ENCODE measurements at places on chromosomes 3 and 15.

- no peak for DNase-seq
Measured at GRCh38 chr3:168889666-168890065, 773.8 kb downstream of the MECOM start.

- no peak for DNase-seq
Measured at GRCh38 chr3:154356009-154356408, 31.7 kb upstream of the DHX36 start.

DNA sequence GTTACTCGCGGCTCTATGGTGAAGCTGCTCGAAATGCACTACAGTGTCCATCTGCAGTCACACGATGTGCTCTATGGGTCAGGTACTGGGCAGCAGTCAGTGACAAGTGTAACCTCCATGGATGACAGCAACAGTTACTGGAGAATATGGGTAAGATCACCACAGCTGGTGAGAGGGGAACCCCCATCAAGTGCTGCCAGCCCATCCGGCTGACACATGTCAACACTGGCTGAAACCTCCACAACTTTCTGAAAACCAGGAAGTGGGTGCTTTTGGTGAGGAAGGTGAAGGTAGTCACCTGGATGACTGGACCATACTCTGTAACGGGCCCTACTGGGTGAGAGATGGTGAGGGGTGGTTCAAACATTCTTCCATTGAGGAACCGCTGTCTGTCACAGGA, 87.4 kb upstream of the C15orf39 start:
- DNase-seq: no peak

- DNase-seq: no peak
Measured at GRCh38 chr3:151740581-151740980, 6.9 kb downstream of the AADACL2 start.

GRCh38 chr3:11532931-11533391, 110.8 kb downstream of the VGLL4 start:
- DNase-seq: no peak

GRCh38 chr15:93384886-93385285, 295.9 kb upstream of the RGMA start:
- no peak for DNase-seq

- no peak for DNase-seq
Measured at GRCh38 chr3:29183346-29184087, 97.4 kb upstream of the RBMS3 start.

- peak; percentile 59 for DNase-seq
Measured at GRCh38 chr3:159854500-159855124, 134.0 kb upstream of the IL12A start.

DNA sequence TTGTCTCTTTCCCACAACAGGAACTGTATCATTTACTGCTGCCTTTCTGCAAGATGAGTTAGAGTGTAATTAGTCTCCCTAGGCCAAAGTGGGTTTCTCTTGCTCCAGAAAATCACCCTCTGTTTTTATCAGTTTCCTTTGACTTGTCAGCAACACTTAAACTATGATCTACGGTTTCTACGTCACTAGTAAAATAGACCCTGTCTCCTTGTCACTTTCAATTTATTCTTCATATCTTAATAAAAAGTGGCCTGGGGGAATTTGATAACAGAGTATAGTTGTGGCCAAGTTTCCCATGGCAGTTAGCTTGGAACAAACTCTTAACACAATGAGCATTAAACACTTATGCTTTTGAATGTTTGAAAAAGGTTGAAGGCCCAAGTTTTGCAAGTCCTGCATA, 79.6 kb downstream of the CGNL1 start:
- DNase-seq: no peak

DNA sequence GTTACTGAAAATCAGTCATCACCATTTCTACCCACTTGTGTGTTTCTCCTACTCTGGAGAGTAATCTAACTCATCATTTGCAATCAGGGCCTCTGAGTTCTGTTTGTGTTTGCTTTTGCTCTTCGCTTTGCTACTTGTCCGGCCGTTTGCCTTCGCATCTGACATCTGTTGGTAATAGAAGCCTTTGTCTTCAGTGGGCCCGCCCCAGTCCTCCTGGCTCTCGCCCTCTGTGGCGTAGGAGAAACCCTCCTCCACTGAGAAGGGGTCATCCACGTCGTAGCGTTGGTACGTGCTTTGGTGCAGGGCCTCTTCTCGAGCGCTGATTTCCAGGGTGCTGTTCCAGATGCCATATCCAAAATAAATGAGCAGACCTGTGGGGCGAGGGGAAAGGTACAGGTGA, 48.3 kb downstream of the CLDN11 start:
- DNase-seq: no peak

DNA sequence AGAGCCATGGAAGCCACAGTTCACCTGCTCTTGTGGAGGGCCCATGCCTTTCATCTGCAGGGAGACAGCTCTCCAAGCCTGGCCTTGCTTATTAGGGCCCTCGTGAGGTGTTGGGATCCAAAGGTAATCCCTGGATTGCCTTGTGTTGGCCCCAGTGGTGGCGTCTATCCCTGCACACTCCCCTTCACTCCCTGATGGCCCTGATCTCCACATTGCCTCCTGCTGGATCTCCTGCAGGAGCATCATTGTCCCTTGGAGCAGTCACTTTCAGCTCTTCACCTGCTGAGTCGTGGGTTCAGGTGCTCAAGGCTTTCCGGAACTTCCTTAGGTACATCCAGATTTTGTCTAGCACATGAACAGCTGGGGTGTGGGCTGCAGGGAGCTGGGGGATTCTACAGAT, 7.0 kb downstream of the PPCDC start:
- no peak for DNase-seq

DNA sequence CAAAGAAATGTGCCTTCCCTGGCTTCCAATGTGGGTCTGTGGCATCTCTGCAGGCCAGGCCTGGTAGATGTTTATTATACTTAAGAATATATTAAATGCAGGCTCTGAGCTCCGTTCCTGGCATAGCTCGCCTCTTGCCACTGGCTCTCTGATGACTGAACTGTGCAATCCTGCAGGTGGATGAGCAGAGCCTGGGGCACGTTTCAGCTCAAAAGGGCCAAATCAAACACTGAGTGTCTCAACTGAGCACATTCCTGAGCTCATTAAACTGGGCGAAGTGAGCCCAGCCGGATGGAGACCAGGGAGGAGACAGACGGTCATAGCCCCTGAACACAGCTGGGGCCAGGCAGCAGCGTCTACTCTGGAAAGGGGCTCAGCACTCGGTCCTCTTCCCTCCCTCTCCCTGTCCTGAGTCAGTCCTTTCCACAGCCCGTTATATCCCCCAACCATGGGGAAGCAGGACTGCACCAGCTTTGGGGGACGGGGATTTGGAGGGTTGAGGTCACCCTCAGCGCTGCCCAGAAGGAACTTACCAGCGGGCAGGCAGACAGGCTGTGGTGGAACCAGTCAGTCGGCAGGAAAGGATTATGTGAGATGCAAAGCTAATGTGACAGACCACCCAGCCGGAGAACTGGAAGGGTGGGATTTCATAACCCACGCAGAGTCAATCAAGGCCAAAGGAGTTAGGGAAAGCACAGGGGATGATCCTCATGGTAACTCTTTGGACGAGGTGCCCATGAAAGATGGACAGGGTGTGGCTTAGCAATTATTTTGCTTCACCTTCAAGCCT, 77.4 kb upstream of the ANKRD34C start:
- DNase-seq: no peak

DNA sequence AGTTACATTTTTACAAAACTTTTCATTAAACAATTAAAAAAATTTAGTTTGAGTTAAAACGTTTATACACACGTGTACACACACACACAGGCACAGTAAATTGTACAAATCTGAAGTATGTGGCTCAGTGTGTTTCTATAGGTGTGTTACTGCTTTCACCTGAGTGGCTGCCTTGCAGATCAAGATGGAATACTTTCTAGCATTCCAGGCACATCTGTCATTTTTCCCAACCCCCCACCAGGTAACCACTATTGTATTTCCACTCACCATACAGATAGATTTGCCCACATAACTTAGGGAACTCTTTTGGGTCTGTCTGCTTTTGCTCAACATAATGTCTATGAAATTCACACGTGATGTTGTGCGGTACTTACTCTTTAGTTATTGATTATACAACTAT, 141.1 kb downstream of the PTPRG start:
- DNase-seq: no peak

DNA sequence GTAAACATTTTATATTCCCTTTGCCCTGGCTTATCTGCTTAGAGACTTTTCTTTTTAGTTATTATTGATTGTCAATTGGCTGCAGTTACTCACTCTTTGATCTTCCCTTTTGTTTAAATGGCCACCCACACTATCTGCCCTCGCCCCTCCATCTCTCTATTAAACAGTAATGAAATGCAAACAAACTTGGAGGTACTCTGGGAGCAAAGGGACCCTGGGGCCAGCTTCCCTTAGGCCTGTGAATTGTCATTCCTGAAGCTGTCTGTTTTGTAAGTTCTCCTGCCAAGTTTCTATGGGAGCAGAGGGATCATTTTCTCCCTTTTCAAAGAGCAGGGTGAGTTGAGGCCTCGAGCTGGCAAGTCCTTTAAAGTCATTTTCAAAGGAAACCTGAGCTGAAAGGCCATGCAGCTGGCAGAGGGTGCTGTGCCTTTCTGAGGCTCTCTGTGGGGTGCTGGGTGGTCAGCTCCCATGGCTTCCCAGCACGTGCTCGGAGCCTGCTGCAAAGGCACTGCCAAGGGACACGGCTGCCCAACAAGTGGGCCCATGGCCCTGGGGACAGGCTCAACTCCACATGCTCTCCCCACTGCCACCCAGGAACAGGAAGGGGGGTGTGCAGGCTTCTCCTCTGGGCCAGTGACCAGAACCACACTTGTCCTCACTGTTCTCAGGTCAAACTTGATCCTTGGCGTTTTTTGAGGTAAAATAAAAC, 17.4 kb upstream of the RTP2 start:
- no peak for DNase-seq

DNA sequence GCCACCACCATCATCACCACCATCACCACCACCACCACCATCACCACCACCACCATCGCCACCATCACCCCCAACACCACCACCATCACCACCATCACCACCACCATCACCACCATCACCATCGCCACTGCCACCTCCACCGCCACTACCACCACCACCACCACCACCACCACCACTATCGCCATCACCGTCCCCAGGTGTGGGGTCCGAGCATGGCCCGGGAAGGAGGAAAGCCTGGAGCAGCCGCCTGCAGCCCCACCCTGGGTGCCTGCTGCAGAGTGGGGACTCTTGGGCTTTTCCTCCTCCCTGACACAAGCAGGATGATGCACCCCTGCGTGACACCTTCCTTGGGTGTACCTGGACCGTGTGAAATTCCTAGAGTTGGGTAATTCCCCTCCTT, 43.9 kb downstream of the MUC4 start:
- no peak for DNase-seq

DNA sequence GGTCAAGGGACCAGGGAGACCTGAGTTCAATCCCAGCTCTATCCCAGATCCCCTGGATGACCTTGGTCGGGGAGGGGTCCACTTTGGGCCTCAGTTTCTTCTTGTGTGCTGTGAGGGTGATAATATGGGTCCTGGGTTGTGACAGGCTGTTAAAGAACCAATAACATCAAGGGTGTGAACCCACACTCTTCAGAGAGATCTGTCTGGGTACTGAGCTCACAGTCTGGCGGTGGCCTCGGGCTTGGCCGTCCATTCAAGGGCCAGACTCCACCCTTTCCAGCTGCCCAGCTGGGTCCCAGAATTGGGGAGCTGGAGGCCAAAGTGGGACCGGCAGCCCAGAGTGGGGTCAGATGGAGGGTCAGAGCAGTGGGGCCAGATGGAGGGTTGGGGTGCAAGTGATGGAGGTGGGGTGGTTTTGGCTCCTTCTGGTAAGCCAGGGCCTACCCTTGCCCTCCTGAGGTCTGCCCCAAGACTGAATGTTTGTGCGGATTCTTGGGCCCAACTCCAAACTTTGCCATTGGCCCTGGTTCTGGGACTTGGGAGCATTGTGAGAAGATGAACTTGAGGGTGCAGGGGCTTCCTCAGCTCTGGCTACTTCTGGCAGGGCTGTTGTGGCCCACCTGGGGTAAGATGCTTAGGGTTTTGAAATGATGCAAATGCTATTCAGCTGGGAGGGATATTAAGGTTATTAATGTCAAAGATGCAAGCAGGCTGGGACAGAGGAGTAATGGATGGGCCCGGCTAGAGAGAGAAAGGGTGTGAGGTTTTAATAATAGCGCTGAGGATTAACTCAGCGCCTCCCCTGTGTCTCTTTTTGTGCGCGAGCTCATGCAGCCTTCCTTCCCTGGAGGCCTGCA, 1.5 kb downstream of the CORO2B start:
- no peak for DNase-seq

DNA sequence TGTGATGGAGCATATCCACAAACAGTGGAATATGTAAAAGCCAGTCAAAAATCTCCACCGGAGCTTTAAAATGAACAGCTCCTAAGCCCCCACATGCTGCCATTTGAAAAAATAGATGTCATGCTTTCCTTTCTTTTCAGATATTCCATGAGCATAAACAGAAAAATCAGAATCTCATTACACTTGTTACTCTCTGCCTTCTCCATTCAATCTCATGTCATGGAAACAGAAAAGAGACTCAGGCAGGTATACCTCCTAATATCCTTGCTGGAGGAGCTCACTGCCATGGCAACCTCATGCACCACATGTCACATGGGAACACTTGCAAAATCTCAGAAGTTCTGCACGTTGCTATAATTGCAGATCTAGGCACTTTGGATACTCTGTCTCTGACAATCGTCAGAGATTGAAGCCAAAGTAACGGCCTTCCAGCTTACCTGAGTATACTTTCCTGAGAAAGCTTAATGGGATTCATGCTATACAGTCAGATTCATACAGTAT, 317.0 kb upstream of the ADAMTS9 start:
- DNase-seq: no peak

DNA sequence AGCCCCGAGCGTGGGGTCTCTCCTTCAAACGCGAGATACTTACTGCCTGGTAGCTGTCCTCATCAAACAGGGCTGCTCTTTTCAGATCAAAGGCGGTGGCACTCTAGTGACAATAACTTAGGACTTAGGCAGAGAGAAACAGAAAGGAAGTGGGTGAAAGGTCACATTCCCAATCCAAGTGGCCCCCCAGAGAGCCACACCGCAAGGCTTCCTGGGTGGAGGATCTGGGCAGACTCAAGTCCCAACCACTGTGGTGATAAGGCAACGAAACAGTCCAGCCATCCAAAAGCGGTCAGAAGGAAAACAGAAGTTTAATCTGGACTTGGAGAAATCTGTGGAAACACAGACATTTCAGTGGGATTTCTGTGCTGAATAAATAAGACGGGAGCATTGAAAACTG, 227.2 kb downstream of the ADAMTS17 start:
- DNase-seq: no peak

DNA sequence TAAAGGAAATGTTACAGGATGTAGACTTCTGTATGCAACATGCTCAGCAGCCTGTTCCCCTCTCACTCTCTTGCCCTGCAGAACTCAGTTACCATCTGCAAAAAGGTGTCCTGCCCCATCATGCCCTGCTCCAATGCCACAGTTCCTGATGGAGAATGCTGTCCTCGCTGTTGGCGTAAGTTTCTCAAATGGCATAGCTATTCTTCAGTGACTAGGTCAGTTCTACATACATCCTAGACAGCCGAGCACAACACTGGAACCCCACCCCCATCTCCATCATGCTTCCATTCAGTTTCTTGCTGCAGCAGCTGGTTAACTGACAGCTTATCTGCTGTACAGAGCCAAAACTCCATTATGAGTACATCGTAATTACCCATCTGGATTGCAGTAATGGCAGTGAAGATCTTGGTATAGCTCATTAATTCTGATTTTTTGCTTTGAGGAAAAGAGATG, 4.5 kb downstream of the THBS1 start:
- DNase-seq: no peak

- peak; percentile 22 for DNase-seq
Measured at GRCh38 chr3:59212128-59212779, 162.4 kb upstream of the CFAP20DC start.
